ENCODE measurements at places on chromosomes 4 and X.

GRCh38 chr4:120718979-120719566 is 203.5 kb downstream of the PRDM5 start:
- DNase-seq, result no peak

GRCh38 chrX:46036508-46036907 is 508.7 kb downstream of the ZNF674 start:
- DNase-seq, result no peak

- DNase-seq, result no peak
These were observed 1498.0 kb downstream of the STIM2 start for GRCh38 chr4:28358606-28359005.

- DNase-seq, result no peak
These were observed 97.3 kb upstream of the SPRY1 start for GRCh38 chr4:123299212-123299691.

DNA sequence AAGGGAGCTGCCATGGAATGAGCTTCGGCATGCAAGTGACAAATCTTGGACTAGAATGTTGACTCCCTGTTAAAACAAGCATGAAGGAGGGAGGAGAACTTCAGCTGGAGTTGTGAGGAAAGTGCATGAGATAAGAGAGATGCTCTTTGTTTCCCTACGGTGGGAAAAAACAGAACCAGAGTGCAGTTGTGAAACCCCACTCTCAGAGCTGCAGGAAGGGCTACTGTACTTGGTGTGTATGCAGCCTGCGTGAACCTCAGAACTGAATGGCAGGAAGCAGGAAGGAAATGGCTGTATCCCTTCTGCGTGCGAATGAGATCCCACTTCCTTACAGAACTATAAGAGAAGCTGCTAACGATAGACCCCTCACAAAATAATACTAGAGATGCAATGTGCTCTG is 57.2 kb downstream of the EGF start:
- DNase-seq, result no peak

- DNase-seq, result no peak
These were observed 139.2 kb downstream of the TMEM164 start for GRCh38 chrX:110142096-110142495.

GRCh38 chr4:77538144-77538543 is 67.5 kb upstream of the CXCL13 start:
- DNase-seq, result peak; percentile 62

DNA sequence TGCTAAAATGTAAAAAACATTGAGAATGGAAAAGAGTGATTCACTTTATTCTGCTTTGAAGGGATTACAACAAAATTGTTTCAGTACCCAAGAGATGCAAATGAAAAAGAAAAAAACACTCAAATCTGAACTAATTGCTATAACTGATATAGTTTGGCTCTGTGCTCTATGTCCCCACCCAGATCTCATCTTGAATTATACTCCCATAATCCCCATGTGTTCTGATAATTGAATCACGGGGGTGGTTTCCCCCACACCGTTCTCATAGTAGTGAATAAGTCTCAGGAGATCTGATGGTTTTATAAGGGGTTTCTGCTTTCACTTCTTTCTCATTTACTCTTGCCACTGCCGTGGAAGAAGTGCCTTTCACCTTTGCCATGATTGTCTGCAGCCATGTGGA is 213.6 kb upstream of the GALNTL6 start:
- DNase-seq, result no peak

- DNase-seq, result no peak
These were observed 163.3 kb upstream of the USP38 start for GRCh38 chr4:143021384-143021783.

DNA sequence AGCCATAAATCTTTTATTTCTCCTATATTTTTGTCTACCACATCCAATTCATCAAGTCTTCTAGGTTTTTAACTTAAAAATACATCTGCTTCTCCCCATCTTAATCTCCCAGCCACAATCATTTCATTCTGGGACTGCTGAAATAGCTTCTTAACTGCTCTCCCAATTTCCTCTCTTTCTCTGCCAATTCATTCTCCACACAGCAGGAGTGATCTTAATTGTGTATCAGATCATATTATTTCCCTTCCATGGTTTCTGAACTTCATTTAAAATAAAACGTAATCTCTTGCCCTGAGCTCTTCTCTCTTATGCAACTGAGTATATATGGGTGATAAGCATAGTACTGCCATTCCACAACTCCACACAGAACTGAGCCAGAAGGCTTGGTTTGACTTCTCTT is 69.4 kb downstream of the IQCM start:
- no peak for DNase-seq

- DNase-seq, result no peak
These were observed 84.8 kb upstream of the PLAC1 start for GRCh38 chrX:134743091-134743490.

GRCh38 chr4:164871673-164872072 is 5.3 kb upstream of the APELA start:
- DNase-seq, result no peak

- DNase-seq, result no peak
These were observed 101.6 kb downstream of the COL4A5 start for GRCh38 chrX:108541286-108541685.

GRCh38 chrX:153470411-153471363 is at the start of gene HAUS7:
Gene HAUS7, minus strand, starts transcription at chrX:153470576. Its CDS starts 19 bp downstream, at chrX:153470557.
- DNase-seq, result peak; percentile 76

- DNase-seq, result no peak
These were observed 154.8 kb upstream of the ZFP42 start for GRCh38 chr4:187840814-187841213.

- DNase-seq, result peak; percentile 10
These were observed 41.5 kb downstream of the CBLL2 start for GRCh38 chrX:22314211-22314610.

- no peak for DNase-seq
These were observed at the start of gene IL3RA for GRCh38 chrX:1336331-1336943. Gene IL3RA, plus strand, starts transcription at chrX:1336785. Its CDS starts 4,981 bp downstream, at chrX:1341766.

DNA sequence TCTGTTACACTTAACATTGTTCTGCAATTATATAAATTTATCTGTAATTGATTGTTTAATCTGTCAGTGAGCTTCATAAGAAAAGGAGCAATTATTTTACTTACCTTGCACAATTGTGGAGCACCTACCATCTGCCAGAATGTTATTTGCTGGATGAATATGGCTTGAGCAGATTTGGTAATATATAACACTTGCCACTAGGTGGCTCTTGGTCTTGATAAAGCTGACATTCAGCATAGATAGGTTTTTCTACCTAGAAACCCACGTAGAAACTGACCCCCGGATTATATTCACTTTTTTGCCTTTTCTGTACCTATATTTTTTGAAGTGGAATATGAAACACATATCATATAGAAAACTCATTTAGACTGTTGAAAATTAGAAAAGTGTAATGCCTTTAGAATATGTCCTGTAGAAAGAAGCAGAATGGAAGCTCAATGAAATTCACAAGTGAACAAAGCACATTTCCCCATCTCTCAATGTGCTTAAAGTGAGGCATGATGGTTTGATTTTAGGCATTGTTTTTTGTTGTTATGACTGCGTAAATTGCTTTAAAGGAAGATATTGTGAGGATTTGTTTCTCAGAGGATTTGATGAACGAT is 9.5 kb downstream of the RBPJ start:
- DNase-seq, result peak; percentile 56

GRCh38 chrX:104697294-104697693 is 131.3 kb downstream of the IL1RAPL2 start:
- DNase-seq, result no peak

DNA sequence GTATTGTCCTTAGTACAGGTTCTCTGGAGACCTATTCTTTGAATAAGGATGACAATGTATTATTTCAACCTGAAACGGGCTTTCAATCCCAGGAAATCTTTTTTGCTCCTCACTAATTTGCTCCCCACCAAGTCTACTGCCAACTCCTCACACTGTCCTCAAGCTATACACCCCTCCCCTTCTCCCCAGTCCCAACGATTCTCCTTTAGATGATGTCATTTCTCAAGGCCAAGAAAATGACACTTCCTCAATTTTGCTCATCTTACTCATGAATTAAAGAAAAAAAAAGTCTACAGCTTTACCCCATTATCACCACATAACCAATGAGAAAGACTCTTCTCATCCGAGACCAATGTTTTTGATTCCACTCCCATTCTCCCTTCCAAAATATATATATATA is 20.6 kb downstream of the AP1S2 start:
- DNase-seq, result no peak

- no peak for DNase-seq
These were observed 5.1 kb downstream of the PSAPL1 start for GRCh38 chr4:7429601-7430078.

GRCh38 chr4:165560941-165561340 is 182.1 kb downstream of the CPE start:
- no peak for DNase-seq

DNA sequence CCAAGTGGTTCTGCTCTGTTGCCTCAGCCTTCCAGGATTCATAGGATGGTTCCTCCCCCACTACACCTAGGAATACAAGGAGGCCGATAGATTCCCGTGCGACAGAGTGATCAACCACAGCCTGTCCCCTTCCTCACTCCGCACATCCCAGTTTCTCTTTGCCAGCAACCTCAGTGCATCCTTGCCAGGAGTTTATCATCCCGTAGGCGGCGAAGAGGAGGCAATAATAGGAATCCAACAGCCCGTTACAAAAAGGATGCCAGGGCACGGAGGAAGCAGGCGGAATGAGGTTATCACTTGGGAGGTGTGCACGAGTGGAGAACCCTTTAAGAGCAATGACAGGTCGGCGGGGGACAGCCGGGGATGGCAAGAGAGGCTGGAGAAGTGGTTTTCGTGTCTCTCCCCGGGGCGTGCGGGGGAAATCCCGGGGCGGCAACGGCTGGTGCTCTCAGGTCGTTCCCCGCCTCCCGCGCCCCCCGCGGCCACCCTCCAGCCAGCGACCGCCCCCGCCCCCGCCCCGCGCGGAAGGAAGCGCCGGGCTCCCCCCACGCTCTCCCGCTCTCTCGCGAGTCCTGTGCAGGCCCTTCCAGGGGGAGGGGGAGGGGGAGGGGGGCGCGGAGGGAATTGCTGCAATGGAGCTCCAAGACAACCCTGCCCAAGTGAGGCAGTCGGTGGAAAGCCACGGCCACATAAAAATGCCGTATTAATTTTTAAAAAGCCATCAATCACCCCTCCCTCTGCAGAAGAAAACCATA is 1.6 kb downstream of the PPP3CA start:
- peak; percentile 65 for DNase-seq

- no peak for DNase-seq
These were observed 132.6 kb downstream of the GLUD2 start for GRCh38 chrX:121179972-121180371.

GRCh38 chr4:67371615-67372014 is 173.7 kb downstream of the CENPC start:
- DNase-seq, result no peak

GRCh38 chr4:104205116-104205515 is 289.6 kb downstream of the CXXC4 start:
- no peak for DNase-seq

DNA sequence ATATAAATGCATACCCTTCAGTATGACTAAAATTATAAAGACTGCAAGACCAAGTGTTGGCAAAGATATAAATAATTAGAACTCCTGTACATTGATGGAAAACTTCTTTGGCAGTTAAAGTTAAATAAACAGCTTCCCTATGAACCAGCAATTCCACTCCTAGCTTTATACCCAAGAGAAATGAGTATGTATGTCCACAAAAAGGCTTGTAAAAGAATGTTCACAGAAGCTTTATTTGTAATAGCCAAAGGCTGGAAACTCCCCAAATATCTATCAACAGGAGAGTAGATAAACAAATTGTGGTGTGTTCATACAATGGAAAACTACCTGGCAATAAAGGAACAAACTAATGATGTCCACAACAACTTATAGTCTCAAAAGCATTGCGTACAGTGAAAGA is 184.8 kb downstream of the AMELX start:
- DNase-seq, result no peak

- no peak for DNase-seq
These were observed 605.1 kb downstream of the KCTD8 start for GRCh38 chr4:43843501-43843900.

DNA sequence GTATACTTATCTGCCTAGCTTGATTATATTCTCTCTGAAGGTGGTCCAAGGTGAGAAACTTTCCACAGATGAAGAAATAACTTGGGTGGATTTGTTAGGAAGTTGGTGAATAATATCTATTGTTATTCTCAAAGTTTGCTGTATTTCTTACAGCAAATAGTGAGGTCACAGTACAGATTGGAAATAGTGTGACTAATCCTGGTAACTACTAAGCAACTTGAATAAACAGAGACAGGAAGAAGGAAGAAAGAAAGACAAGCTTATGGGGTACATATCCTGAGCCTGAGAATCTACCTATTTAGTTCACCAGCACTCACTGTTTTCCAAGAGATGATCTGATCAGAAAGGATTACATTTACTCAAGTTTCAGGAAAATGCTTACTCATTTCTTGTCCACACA is 1416.1 kb downstream of the RPA4 start:
- no peak for DNase-seq

GRCh38 chr4:140641105-140641555 is 72.4 kb upstream of the UCP1 start:
- no peak for DNase-seq

DNA sequence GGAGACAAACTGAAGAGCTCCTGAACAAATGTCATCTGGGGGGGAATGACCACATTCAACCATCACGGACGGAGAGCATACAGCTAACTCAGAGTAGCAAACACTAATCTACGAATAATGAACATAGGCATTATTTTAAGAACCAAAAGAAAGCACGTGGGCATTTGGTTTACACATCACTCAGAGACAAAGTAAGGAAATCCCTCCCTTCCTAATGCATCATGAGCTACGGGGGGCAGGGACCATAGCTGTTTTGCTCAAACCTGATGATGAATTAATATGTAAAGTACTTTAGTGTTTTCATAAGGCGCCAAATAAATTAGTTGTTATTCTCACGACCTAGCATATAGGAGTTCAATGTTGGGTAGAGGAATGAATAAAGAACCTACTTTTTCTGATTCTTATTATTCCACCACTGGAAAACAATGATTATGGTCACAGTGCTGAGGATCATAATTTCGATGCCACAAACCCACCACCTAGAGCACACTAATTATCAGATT is 11.7 kb upstream of the TMEM156 start:
- DNase-seq, result no peak

DNA sequence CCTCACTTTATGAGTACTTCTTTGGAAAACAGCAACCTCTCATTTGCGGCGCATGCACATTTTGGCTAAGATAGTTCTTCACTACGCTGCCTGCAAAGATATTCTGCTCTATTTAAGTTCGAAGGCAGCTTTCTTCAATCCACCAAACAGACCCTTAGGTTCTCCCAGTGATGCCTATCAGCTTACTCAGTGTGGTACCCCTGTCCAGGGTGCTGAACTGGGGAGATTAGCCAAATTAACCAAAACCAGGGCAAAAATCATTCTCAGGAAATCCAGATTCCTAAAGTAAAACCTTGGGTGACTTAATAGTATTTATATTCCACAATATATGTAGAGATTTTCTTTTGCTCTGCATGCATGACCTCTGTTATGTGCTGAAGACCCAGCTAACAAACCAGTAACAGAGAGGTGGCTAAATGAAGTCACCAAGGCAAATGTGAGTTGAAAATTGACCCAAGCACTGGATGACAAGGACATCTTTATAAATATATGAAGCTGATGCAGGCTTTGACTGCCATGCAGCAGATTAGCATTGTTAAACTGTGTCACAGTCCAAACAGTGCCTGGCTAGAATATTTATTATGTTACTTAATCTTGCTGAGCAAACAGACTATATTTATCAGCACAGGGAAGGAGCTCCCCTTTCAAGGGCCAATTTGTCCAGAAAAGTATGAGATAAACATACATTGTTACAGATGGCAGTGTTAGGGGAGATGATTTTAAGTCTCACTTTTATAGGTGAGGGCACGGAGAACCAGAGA is 418.2 kb downstream of the STIM2 start:
- no peak for DNase-seq

- no peak for DNase-seq
These were observed 4.7 kb upstream of the TCEAL1 start for GRCh38 chrX:103624111-103624510.
